Central memory CD8-positive, alpha-beta T cell (primary cell): ENCODE measurements at places on chromosomes 6 and 20.

GRCh38 chr20:23413862-23414422, 7.3 kb downstream of the NAPB start:
- no peak overlapping the region for H3K4me3 ChIP-seq
- DNase-seq, result no peak

DNA sequence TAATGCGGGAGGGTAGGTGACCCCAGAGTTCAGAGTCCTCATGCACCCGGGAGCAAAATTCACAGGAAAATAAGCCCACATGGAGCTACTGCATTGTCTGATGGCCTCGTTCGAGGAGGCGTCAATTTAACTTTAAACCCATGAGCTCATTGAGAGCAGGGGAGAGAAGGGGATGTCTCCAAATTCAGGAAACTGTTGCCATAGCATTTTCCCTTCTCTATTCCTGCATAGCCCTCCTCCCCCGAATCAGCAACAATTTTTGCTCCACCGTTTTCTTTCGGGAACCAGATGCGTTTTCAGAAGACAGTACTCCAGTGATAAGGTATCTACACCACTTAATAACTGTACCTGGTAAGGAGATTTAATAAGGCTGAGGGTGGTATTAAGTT, 324 bp upstream of the LAMP5 start:
- H3K27ac ChIP-seq, result no peak overlapping the region
- DNase-seq, result no peak
- no peaks in the 10 kb centered on the region for H3K4me1 ChIP-seq
- peaks cover 41% of the 10 kb centered on the region for H3K27me3 ChIP-seq

GRCh38 chr6:3431994-3432393, 24.9 kb downstream of the SLC22A23 start:
- H3K4me3 ChIP-seq, result no peak overlapping the region
- H3K4me1 ChIP-seq, result no peaks in the 10 kb centered on the region
- peaks cover 2% of the 10 kb centered on the region for H3K36me3 ChIP-seq
- no peak for DNase-seq

DNA sequence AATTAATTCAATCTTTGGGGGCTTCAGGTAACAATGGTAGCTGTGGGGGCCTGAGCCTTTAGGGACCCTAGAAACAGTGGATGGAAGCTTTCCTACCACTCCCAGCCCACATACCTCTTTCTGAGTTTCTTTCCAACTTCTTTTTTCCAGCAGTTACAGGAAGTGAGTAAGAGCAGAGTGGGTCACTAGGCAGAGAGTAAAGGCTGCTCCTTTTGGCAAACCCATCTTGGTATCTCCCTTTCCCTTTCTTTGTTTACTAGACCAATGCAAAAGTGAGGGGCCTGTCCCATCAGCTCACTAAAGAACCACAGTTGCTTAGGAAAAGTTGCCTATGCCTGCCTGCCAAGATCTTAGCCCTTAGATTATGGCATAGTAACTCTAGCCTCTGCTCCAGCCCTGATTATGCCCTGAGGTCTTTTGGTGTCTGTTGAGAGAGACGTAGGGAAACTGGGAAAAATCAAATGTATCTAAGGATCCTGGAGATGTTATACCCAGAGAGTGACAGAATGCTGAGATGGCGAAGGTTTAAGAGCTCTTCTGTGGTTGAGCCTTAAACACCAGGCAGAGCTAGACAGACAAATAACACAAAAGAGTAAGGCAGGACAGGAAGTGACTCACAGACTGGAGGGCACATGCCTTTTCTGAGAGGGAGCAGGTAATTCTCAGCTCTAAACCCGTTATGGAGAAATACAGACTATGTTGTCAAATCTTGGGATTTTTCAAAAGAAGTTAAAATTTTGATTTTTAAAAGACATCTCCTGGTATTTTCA, 31.3 kb downstream of the TRMT6 start:
- H3K27ac ChIP-seq, result peak overlapping the region; percentile 9
- no peaks in the 10 kb centered on the region for H3K36me3 ChIP-seq
- no peak overlapping the region for H3K4me3 ChIP-seq
- DNase-seq, result no peak
- H3K4me1 ChIP-seq, result peaks cover 20% of the 10 kb centered on the region

- peaks cover 57% of the 10 kb centered on the region for H3K36me3 ChIP-seq
- no peaks in the 10 kb centered on the region for H3K27me3 ChIP-seq
- H3K27ac ChIP-seq, result peak overlapping the region; percentile 32
- peaks cover 14% of the 10 kb centered on the region for H3K4me1 ChIP-seq
- H3K4me3 ChIP-seq, result no peak overlapping the region
- no peak for DNase-seq
Observed at GRCh38 chr6:7224731-7225130, 88.3 kb downstream of the SSR1 start.

DNA sequence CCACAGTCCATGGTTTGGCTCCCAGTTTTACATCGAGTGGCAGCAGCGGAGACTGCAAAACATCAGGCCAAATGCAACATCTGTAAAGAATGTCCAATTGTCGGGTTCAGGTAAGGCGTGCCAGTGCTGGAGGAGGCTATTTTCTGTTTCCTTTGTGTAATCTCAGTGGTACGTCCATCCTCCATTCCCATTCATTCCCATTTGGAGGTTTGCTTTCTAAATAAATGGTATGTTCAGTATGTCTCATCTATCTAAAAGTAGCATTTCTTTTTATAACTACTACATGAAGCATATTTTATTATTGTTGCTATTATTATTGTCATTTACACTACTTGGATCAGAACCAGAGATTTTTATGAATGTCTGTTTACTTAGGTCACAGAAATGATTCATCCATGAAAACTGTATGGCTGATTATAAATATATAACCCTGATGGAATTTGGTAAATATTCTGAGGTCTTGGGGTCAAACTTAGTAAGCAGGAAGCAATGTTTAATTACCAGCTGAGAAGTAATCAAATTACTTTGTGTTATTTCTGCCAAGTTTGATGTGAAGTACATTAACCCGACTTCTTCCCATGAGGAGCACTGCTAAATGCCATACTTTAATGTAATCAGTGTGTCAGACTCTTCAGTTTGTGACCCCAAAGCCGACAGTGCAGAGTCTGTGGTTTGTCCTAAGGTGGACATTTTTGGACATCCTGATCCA, 512.9 kb downstream of the UTRN start:
- no peaks in the 10 kb centered on the region for H3K27me3 ChIP-seq
- H3K4me1 ChIP-seq, result peaks cover 8% of the 10 kb centered on the region
- no peak overlapping the region for H3K4me3 ChIP-seq
- DNase-seq, result no peak
- H3K36me3 ChIP-seq, result peaks cover 58% of the 10 kb centered on the region

GRCh38 chr20:50546729-50547314, 36.6 kb downstream of the PTPN1 start:
- H3K36me3 ChIP-seq, result peaks cover 6% of the 10 kb centered on the region
- H3K4me1 ChIP-seq, result peaks cover 62% of the 10 kb centered on the region
- peak overlapping the region; percentile 81 for H3K27ac ChIP-seq
- H3K4me3 ChIP-seq, result peak overlapping the region; percentile 72
- H3K27me3 ChIP-seq, result no peaks in the 10 kb centered on the region

- no peak for DNase-seq
- no peak overlapping the region for H3K4me3 ChIP-seq
- no peaks in the 10 kb centered on the region for H3K27me3 ChIP-seq
- no peaks in the 10 kb centered on the region for H3K4me1 ChIP-seq
- no peak overlapping the region for H3K27ac ChIP-seq
- H3K36me3 ChIP-seq, result peaks cover 5% of the 10 kb centered on the region
Observed at GRCh38 chr6:5599127-5599526, 337.8 kb downstream of the FARS2 start.

GRCh38 chr20:17857639-17858449, 110.8 kb downstream of the SNX5 start:
- H3K27me3 ChIP-seq, result peaks cover 11% of the 10 kb centered on the region
- DNase-seq, result no peak
- H3K4me1 ChIP-seq, result peaks cover 33% of the 10 kb centered on the region
- H3K4me3 ChIP-seq, result no peak overlapping the region

- H3K27me3 ChIP-seq, result no peaks in the 10 kb centered on the region
- no peak overlapping the region for H3K27ac ChIP-seq
- no peaks in the 10 kb centered on the region for H3K36me3 ChIP-seq
- H3K4me1 ChIP-seq, result no peaks in the 10 kb centered on the region
- H3K4me3 ChIP-seq, result no peak overlapping the region
Observed at GRCh38 chr6:23137611-23138010, 568.2 kb downstream of the HDGFL1 start.

GRCh38 chr6:45253453-45253852, 74.7 kb upstream of the RUNX2 start:
- no peaks in the 10 kb centered on the region for H3K4me1 ChIP-seq
- no peak overlapping the region for H3K27ac ChIP-seq
- no peaks in the 10 kb centered on the region for H3K36me3 ChIP-seq
- no peak for DNase-seq

GRCh38 chr20:59788811-59789397, 144.5 kb downstream of the SYCP2 start:
- H3K4me3 ChIP-seq, result no peak overlapping the region
- no peak overlapping the region for H3K27ac ChIP-seq

GRCh38 chr6:52653151-52653550, 17.8 kb upstream of the TMEM14A start:
- peaks cover 43% of the 10 kb centered on the region for H3K27me3 ChIP-seq
- H3K4me1 ChIP-seq, result peaks cover 6% of the 10 kb centered on the region
- DNase-seq, result no peak
- no peak overlapping the region for H3K27ac ChIP-seq
- no peaks in the 10 kb centered on the region for H3K36me3 ChIP-seq

DNA sequence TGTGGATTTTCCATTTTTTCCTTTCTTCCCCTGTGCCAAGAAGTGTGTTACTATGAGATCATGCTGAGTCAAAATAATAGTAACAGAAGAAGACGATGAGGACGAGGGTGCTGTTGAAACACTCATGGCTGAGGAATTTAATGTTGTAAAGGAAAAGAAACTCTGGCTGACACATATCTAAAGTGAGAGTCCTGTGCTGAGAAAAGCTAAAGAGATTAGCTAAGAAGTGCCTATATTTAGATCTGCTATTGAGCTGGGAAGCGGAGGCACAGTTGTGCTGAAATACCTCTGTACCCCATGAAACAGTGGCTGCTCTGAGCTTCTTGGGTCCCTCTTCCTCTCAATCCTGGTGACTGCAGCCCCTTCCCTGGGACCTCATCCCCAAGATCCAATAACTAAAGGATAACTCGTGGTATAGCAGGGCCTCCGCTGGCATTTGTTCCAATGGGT, 1.1 kb upstream of the SYTL3 start:
- peaks cover 37% of the 10 kb centered on the region for H3K36me3 ChIP-seq
- peak overlapping the region; percentile 95 for H3K27ac ChIP-seq
- H3K27me3 ChIP-seq, result no peaks in the 10 kb centered on the region
- H3K4me3 ChIP-seq, result peak overlapping the region; percentile 83
- H3K4me1 ChIP-seq, result peaks cover 51% of the 10 kb centered on the region

- H3K27me3 ChIP-seq, result no peaks in the 10 kb centered on the region
- DNase-seq, result no peak
- H3K4me1 ChIP-seq, result peaks cover 36% of the 10 kb centered on the region
- peaks cover 6% of the 10 kb centered on the region for H3K36me3 ChIP-seq
Observed at GRCh38 chr20:1267809-1268374, 1.8 kb downstream of the SNPH start.

GRCh38 chr20:61424628-61425420, 172.8 kb downstream of the CDH4 start:
- H3K27me3 ChIP-seq, result no peaks in the 10 kb centered on the region
- H3K27ac ChIP-seq, result no peak overlapping the region
- H3K36me3 ChIP-seq, result no peaks in the 10 kb centered on the region
- DNase-seq, result no peak

- H3K4me3 ChIP-seq, result peak overlapping the region; percentile 78
- peaks cover 6% of the 10 kb centered on the region for H3K27me3 ChIP-seq
- H3K36me3 ChIP-seq, result peaks cover 3% of the 10 kb centered on the region
- DNase-seq, result no peak
Observed at GRCh38 chr20:17505636-17506517, 25.3 kb downstream of the BFSP1 start.

DNA sequence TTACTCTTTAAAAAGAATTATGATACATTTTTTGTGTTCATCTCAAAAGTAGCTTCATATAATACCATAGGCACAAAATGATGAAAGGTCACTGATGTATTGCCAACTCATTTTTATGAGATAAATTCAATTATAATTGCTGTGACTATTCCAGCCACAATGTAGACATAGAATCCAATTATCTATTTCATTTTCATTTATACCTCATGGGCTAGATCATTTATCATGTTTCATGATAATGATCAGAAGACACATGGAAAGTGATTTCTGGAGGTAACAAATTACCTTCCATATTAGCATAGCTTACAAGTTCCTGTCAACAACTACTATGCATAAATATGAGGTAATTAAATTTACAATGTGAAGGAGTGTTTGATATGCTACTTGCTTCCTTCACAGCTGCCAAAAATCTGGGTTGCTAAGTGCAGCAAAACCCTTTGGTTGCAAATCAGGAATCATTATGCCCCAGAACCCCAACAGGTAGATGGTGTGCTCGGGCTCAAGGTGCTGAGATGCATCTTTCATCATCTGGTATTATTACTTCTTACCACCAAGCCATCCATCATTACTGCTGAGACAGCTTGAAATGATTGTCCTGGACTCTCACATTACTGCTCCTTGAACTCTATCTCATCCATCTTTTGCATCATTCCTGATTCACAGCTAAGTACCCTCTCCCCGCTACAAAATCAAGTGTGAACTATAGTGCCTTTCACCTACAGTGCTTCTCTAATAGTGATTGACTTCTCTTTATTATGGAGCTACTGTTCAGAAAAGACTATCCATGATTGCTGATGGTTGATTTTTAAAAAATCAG, 306.0 kb upstream of the THEMIS start:
- no peak for DNase-seq
- H3K36me3 ChIP-seq, result no peaks in the 10 kb centered on the region
- H3K4me1 ChIP-seq, result no peaks in the 10 kb centered on the region
- H3K27ac ChIP-seq, result no peak overlapping the region

DNA sequence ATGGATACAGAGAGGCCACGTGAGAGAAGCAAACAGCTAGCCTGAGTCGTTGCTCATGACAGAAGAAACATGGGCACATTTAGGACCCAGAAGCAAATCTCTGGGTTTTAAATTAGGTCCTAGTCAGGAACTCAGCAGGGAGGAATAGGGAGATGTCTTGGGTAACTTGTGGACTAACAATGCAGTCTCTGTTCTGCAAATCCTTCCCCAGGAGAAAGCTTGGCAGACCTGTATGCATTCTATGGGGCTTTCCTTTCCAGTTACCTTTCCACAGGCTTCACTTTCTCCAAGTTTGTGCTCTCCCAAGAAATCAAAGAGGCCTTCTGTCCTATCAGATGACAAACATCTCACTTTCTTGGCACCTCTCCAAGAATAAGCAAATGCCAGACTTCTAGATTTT, 47.2 kb upstream of the PLCB4 start:
- no peaks in the 10 kb centered on the region for H3K27me3 ChIP-seq
- H3K4me3 ChIP-seq, result no peak overlapping the region
- no peaks in the 10 kb centered on the region for H3K4me1 ChIP-seq
- H3K27ac ChIP-seq, result no peak overlapping the region
- DNase-seq, result no peak
